Stimulated activated CD8-positive, alpha-beta memory T cell treated with anti-CD3 and anti-CD28 coated beads, Interleukin-2, amount 100 ng/mL, for 48 hours (primary cell): ENCODE measurements at places on chromosomes 2 and 18.

GRCh38 chr18:11883153-11883552 lies 25.0 kb downstream of the MPPE1 start:
- DNase-seq = no peak

GRCh38 chr2:235770909-235771820 lies 277.3 kb downstream of the AGAP1 start:
- DNase-seq = no peak

DNA sequence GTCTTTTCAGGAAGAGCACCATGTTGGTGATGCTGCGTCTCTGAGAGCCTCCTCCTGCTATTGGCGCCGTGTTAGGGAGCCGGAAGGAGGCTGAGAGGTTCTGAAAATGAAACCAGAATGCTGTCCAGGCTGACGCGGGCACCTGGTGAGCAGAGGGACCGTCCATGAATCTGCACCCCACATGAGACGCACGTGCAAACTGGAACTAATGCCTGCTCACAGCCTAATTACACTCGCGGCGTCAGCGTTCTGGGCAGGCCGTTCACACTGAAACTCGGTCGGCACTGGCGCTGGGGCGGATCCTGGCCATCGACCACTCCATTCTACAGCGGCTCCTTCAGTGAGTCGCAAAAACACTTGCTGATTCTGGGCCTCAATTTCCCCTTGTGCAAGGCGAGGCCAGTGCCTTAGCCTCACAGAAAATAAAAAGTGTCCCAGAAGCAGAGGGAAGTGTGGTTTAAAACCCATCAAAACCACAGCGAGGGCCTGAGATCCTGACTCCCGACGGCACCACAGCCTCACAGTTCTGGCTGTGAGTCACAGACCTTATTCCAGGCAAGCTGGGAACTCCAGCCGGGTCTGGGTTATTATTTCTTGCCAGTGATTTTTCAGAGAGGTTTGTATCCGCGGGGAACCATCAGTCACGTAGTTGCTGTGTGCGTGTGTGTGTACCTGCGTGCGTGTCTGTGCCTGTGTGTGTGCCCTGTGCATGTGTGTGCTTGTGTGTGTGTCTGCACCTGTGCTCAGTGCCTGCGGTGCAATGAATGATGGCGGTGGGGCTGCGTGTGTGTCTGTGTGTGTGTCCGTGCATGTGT lies 49.1 kb upstream of the CTDP1 start:
- DNase-seq = no peak

DNA sequence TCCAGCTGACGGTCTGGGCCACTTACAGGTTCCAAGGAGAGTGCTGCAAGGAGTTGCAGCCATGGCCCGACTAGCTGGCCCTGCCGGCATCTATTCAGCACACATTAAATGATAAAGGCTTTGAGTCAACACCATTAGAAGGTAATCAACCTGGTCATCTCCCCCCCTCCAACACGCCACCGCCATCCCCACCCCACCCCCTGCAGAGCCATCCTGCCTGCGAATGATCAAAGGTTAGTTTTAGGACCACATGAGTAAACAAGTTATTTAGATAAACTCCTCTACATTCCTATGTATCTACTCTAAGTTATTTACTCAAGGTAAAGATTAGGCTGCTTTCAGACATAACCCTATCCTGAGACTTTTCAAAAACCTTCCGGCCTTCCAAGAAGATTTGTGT lies 349.3 kb upstream of the SLC39A10 start:
- DNase-seq = no peak

- no peak for DNase-seq
Measured at GRCh38 chr2:188303363-188304031, 11.8 kb downstream of the GULP1 start.

DNA sequence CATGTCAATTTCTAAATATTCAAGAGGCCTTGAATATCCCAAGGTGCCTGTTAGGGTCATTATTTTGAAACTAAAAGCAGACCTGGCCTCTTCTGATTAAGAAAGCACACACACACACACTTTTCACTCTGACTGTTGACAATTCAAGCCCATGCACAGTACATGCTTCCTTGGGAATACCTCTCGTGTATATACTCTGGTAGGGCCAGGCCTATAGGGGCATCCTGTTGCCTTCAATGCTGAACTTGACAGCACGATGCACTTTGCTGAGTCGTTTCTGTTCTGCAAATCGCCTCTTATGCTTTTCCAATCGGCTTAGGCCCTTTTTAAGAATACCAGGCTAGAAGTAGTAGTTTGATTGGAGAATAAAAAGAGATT lies 40.6 kb downstream of the IWS1 start:
- no peak for DNase-seq

DNA sequence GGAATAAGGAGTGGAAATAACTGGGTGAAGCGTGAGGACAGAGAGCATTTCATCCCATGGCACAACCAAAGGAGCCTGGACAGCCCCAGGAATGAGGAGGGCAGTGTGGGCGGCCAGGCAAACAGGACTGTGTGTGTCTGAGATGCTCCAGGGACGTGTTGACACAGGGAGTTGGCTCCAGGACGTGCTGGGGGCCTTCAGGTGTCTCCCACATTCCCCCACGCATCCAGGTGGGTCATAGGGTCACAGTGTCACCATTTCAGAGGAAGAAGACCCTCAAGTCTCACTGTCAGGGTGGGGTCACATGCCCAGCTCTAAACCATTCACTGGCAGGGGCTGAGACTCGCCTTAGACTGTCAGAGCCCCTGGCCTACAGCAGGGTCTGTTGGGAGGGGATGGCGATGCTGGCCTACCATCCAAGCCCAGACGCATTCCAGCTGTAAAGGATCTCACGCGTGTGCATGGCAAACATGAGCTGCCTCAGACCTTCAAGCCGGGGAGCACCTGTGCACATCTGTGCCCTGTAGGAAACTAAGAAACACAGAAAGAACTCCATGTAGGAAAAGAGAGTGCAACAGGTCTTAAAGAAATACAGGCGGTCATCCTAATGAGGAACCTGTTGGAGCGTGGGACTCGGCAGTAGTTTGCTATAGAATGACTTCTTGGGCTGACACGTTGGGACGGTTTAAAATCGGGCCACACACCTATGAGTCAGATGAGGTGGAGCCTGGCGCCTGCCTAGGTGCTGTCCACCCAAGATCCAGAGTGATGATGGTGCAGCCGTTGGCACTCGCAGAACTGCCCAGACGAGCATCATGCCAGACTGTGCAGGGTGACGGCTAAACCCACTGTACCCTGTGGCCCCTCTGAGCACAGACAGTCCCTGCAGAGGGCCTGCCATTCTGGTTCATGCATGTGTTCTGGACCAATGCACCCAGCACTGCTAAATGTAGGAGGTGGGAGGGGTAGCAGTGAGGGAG lies 17.3 kb downstream of the PARD6G start:
- DNase-seq = no peak

DNA sequence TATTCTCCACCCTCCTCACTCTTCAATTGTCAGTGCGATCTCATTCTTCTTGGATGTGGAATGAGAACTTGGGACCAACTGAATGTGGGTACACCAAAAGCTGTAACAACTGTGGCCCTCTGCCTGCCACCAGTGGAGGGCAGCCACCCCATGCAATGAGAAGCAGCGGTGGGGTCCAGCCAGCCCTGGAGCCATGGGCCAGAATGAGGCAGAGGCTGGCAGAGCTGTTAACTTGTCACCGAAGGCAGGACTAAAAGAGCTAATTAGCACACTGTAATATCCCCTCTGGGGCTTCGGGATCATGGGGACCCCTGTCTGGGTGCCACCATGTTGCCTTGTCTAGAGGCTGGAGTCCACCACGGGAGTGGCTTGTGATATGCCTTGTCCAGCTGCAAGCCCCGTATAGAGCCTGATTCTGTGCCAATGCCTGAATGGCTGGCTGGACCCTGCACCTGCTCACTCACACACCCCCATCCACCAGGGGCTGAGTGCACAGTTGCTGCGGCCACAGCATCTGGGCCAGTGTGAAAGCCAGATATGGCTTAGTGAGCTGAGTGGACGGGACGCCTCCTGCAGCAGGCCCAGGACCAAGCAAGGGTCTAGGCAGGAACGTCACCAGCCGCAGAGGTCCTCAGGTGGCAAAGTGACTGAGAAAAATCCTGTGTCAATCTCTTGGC lies 680.5 kb downstream of the DSC3 start:
- DNase-seq = no peak

DNA sequence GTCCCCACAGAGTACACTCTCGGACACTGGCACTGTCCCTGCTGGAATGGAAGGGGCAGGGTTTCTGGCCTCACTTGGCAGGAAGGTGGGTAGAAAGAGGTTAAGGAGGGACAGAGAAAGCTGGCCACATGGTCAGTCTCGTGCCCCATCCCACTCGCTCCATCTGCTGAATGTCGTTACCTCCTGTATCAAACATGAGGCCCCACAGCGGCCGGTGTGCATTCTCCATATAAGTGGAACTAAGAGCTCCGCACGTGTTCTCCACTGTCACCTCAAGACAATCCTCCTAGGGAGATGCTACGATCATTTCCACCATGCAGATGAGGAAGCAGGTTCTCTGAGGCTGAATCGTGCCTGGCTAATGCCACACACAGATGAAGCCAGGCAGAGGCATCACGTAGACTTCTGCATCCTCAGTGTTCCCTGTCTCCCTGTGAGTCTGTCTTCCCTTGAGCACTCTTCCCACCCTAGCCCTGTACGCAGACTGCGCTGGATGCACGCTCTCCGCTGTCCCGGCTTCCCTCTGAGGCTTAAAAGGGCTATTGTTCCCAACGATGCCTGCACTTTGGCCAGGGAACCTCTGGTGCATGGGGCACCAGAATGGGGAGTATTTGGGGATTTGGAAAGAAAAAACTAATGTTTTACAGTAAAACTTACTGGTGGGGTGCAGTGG lies 35.1 kb downstream of the MAL start:
- no peak for DNase-seq

DNA sequence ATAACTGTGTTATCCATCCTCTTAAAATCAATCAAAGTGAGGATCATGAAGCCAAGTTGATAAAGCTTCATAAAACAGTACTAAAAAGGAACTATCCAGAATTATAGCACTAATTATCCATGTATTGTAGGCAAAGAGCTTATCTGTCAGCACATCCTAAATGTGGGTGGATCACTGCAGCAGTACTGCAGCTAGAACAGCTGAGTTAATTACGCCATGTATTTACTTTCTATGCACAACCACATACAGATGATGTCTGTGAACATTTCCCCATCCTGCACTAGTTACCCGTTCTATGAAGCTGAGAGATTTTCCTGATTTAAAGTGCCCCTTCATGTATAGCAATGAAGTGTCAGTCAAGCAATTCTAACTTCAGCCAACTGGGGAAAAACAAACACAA lies 96.6 kb downstream of the RAPH1 start:
- DNase-seq = no peak

DNA sequence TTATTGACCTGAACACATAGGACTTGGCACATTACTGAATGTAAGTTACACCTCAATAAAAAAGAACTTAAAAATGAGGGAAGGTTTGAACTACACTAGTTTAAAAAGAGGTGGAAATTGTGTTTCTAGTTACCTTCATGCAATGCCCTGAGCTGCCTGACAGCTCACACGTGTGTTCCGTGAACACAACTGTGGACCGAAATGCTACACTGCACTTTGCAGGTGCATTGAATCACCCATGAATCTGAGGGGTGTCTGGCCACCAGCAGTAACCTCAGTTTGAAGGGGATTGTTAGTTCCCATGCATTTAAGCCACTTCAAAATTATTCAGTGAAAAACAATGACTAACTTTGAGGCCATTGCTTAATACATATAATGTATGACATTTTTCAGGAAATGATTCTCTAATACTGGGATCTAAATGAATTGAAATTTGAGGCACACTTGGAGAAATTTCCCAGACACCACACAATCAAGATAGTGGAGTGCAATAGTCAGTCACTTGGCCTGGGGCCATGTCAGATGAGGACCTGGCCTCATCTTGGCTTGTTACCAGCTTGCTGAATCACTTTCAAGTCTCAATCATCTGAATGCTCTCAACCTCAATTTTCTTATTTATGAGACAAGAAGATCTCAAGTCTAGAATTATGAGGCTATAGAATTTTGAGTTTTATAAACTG lies 59.3 kb downstream of the MYL12B start:
- no peak for DNase-seq

DNA sequence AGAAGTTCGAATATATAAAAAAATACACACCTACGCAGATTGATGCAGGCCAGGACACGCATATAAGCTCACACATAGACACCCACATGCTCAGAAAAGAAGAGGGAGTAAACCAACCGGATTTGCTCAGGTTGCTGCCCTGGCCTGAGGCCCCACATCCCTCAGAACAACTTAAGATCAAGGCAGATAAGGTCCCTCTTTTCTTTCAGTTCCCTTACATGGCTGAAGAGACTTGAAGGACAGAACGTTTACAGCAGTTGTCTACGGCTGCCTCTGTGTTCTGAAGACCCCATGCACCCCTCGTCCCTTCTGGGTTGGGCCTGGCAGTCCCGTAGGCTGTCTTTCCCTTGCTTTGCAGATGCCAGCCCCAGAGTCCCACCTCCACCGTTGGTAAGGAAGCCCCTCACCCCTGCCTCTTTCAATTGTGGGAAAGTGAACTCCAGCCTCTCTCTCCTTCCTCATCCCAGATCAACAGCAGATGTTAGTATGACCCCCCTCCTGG lies 4.3 kb upstream of the NAGK start:
- no peak for DNase-seq

- DNase-seq = no peak
Measured at GRCh38 chr2:88077080-88077479, 9.5 kb downstream of the SMYD1 start.

GRCh38 chr2:25041928-25042320 lies at the start of gene EFR3B:
TSS of gene EFR3B (plus strand) at chr2:25042076. CDS start at chr2:25042313, 237 bp downstream.
- peak; percentile 84 for DNase-seq

DNA sequence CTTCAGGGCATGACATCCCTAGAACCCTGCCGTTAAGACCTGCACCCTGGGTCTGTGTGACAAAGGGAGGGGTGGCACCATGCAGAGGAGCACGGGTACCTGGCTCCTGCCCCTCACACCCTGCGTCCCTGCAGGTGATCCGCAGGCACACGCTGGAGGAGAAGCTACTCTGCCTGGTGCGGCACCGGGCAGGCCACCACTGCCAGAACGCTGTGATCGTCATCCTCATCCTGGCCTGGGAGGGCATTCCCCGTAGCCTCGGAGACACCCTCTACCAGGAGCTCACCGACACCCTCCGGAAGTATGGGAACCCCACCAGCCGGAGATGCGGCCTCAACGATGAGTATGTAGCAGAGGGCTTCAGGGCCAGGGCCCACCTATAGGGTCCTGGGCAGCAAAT lies 60.0 kb downstream of the BOLA3 start:
- no peak for DNase-seq

DNA sequence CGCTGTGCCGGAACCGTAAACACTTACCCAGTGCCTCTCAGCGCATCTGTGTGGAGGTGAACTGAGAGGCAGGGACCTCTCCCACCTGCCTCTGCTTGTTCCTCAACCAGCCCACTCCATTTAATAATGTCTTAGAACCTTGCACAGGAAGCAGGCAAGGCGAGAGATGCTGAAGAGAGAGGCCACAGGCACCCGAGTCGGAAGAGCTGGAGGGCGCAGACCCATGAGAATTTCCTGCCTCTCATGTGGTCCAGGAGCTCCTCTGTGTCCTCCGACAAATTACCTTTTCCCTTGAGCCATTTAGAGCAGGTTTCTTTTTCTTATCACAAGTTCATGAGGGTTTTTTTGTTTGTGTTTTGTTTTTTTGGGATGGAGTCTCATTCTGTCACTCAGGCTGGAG lies 4.9 kb upstream of the RFX8 start:
- DNase-seq = no peak

GRCh38 chr2:148063633-148064032 lies 42.7 kb downstream of the MBD5 start:
- no peak for DNase-seq

- no peak for DNase-seq
Measured at GRCh38 chr2:229620289-229620688, 94.1 kb downstream of the DNER start.

GRCh38 chr2:97011977-97012569 lies 25.7 kb upstream of the FAM178B start:
- DNase-seq = no peak
